Epithelial cell of alveolus of lung (primary cell): ENCODE measurements at places on chromosomes 4 and X. TPM values are rescaled to one million over a fixed set of nuclear protein-coding genes. Genes with fewer than 3 reads are reported as not detected.

Gene CLGN
- total RNA-seq, result 3.0 and 7.1 TPM in 2 replicates

Gene TIGD2
- 7.1 and 25.5 TPM in 2 replicates for total RNA-seq

Gene GLRA2
- not detected in 2 replicates for total RNA-seq

Gene SYTL5
- total RNA-seq, result 0.65 and 1.4 TPM in 2 replicates

Gene TREX2
- 0.13 TPM in 1 of 2 replicates, not detected in the other for total RNA-seq

Gene NXF2B
- total RNA-seq, result not detected in 2 replicates

Gene RRH
- total RNA-seq, result 0.13 and 0.24 TPM in 2 replicates

Gene TBC1D8B
- 9.3 and 10.0 TPM in 2 replicates for total RNA-seq

Gene ZNF732
- total RNA-seq, result 0.32 and 0.65 TPM in 2 replicates

Gene ADH4
- not detected in 2 replicates for total RNA-seq

Gene ANAPC10
- total RNA-seq, result 22.2 and 30.4 TPM in 2 replicates

Gene DRD5
- not detected in 2 replicates for total RNA-seq

Gene AFAP1
- total RNA-seq, result 22.8 and 68.5 TPM in 2 replicates

Gene PLS3
- 64.3 and 129 TPM in 2 replicates for total RNA-seq

Gene MMRN1
- 0.13 and 0.24 TPM in 2 replicates for total RNA-seq

Gene SUPT20HL2
- not detected in 2 replicates for total RNA-seq

Gene PAGE2
- not detected in 2 replicates for total RNA-seq

Gene CXorf49
- not detected in 2 replicates for total RNA-seq

Gene RAB33A
- total RNA-seq, result 4.8 TPM in 1 of 2 replicates, not detected in the other

Gene CHRDL1
- total RNA-seq, result 0.13 TPM in 1 of 2 replicates, not detected in the other

Gene SLC2A9
- 1.8 and 4.1 TPM in 2 replicates for total RNA-seq
